Calu3 (cell line): ENCODE measurements at places on chromosomes 4 and X. TPM values are rescaled to one million over a fixed set of nuclear protein-coding genes. Genes with fewer than 3 reads are reported as not detected.

GRCh38 chr4:84948056-84948455 is 18.4 kb downstream of the WDFY3 start:
- no peak for DNase-seq

DNA sequence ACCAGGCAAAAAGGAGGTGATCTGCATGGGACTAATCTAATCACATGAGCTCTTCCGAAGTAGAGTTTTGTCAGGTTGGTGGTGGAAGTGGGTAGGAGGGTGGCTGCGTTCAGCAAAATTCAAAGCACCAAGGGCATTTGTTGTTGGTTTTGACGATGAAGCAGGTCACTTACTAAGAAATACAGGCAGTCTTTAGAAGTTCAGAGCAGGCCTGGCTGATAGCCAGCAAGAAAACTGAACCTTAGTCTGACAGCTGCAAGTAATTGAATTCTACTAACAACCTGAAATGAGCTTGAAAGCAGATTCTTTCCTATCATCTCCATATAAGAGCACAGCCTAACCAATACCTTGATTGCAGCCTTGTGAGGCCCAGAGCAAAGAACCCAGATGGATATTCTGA is 505.8 kb downstream of the KLHL13 start:
- no peak for DNase-seq

DNA sequence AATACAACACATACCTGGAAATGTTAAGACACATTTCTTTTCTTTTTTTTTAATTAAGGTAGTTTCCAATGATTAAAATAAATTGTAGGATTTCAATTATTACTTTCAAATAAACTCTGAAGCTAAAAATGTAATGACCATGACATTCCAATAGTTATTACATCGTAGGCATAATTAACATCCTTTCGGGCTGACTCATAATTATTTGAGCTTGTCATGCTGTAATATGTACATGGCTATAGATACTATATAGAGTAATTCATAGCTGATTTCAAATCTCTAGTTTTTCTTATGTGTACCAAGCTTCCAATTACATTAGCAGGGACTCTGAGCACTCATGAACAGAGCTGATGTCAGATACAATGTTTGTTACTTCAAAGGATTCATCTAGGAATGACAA is 125.7 kb upstream of the GABRG1 start:
- DNase-seq = no peak

DNA sequence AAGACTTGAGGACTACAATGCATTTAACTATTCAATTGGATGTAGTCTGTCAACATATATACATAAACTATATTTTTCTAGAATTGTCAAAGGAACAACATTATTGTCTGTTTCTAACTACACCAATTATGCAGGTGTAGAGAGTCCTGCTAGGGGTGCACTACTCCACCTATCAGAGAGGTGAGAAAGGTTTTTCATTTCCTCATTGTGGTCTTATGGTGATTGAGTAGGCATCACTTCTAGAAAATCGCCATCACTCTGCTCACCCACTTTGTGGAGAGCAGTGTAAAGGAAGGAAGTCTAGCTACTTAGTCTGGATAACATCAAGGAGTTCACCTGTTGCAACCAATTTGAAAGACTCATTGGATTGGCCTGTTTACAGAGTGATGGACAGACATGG is 4.4 kb upstream of the ADH1C start:
- no peak for DNase-seq

GRCh38 chr4:24224446-24224845 is 334.6 kb upstream of the PPARGC1A start:
- no peak for DNase-seq

- no peak for DNase-seq
Observed at GRCh38 chr4:180333162-180333561, 1910.0 kb upstream of the TENM3 start.

GRCh38 chr4:157996061-157997028 is 176.5 kb downstream of the GASK1B start:
- DNase-seq = no peak

DNA sequence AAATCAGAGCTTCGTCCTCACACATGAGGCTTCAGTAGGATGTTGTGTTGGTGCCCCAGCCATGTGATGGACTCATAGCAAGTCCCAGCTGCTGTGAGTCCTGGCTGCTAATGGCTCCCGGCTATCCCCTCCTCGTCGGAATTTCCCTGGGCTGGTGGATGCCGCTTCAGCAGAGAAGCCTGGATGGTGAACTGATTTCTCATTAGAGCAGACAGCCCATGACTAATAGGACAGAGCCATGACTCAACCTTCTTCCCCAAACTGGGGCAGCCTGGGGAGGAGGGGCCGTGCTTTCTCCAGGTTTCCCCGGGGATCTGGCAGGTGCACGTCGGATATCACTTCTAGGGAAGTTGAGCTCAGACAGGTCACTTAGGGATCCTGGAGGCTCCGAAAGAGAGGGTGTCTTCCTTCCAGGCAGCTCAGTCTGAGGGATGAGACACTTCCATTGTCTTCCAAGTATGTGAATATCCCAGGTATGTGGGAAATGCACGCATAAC is 112.7 kb downstream of the ASMT start:
- DNase-seq = peak; percentile 23

GRCh38 chrX:73964579-73964978 is 339.4 kb upstream of the ZCCHC13 start:
- DNase-seq = no peak

DNA sequence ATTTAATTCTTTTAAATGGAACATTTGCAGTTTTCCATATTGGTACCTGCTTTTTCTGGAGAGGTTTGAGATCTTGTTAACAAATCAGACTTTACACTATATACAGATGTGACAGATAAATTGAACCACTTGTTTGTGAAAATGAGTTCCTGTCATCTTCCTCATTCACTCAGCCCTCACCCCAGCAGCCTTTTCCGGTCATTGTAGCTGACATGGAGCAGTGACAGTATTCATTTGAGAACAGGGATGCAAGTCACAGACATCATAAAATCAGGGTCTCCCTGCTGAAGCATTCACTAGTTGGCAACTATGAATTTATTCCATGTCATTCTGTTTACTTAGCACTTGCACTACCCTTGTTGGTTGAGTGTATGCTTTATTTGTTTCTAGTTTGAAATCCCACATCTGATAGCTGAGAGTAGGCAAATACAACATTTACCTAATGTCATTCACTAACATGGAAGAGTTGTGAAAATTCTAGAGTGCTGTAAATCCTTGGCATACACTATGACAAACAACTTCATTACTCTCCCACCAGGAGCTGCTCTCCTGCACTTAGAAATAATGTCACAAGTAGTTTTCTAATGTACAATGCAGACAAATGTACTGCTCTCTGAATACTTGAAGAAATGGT is 78.9 kb downstream of the UGT8 start:
- DNase-seq = no peak

DNA sequence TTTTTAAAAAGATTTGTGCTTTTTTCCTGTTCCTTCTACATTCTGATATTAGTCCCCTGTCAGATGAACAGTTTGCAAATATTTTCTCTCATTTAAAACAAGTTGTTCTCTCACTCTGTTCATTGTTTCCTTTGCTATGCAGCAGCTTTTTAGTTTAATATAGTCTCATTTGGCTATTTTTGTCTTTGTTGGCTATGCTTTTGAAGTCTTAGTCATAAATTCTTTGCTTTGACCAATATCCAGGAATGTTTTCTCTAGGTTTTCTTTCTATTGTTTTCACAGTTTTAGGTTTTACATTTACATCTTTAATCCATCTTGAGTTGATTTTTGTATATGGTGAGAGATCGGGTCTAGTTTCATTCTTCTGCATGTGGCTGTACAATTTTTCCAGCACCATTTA is 136.8 kb downstream of the TET2 start:
- DNase-seq = no peak

GRCh38 chrX:110331444-110332030 is 13.7 kb upstream of the AMMECR1 start:
- DNase-seq = no peak

- DNase-seq = no peak
Observed at GRCh38 chr4:15410750-15411149, 17.1 kb upstream of the C1QTNF7 start.

- no peak for DNase-seq
Observed at GRCh38 chr4:140463182-140463581, 34.9 kb downstream of the MGAT4D start.

DNA sequence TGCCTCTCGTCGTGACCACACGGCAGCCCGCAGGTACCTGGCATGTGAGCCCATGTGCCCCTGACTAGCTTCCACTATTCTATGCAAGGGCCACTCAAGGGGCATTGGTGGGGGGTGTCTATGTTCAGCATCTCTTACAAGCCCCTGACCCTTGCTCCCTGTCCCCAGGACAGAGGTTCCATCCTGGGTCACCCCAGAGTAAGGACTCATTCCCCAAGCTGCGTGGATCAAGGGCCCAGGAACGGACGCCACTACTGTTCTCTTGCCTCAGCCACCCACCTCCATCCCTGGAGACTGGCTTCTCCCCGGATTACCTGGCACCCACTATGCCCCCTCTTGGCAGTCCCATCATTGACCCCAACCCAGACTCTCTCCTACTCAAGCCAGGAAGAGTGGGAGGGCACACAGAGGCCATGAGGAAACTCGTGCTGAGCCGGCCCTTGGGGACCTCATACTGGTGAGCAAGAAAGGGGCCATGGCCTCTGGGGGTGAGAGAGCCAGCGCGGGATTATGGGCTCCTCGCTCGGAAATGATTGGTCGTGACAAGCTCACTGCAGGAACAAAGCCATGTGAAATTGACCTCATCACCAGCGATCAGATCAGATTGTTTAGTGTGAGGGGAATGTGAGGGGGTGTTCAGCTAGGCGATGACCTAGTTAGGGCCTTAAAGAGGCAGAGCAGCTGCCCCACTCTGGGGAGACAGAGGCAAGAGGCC is 50.1 kb upstream of the PJA1 start:
- DNase-seq = no peak

DNA sequence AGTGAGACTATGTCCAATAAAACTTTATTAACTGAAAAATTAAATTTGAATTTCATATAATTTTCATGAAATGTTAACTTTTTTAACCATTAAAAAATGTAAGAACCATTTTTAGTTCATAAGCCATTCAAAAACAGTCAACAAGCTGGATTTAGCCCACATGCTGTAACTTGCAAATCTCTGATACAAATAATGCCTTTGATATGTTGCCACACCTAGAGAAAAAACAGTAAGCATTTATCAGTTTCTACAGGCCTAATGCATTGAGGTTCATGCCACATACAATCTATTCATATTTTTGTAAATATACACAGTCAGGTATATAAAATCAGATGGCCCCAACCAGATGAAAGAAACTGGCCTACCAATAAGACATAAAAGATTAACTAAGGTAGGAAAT is 52.8 kb downstream of the LCORL start:
- no peak for DNase-seq

DNA sequence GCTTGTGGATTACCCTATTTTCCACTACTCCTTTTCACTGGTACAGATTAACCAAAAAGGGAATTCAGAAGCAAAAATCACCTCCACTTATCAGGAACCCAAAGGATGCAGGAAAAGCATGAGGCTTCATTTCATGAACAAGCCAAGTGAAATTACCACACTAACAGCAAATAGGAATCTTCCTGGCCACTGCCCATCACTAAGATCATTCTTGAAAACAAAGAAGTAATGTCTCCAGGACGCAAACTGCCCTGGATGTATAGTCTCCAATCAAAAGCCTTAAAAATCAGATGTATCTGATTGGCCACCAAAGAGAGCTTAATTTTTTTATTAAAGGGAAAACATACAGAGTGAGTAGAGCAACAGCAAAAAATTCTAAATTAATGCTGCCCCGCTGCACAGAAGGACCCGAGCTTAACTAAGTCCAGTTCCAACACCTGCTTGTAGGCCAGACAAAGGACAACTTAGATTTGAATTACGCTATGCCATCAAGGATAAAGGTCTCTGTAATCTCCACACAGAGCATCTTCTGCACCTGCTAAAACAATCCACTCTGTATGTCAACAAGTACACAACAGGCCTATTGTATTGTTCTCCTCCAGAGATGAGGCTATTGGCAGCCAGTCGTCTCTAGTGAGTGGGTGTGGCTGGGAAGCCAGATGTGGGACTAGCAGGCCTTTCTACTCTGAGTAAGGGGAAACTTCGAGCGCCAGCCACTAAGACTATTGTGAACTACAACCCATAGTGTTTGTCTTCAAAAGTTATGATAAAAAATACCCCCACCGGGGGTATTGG is 12.4 kb downstream of the ZDHHC9 start:
- DNase-seq = no peak

DNA sequence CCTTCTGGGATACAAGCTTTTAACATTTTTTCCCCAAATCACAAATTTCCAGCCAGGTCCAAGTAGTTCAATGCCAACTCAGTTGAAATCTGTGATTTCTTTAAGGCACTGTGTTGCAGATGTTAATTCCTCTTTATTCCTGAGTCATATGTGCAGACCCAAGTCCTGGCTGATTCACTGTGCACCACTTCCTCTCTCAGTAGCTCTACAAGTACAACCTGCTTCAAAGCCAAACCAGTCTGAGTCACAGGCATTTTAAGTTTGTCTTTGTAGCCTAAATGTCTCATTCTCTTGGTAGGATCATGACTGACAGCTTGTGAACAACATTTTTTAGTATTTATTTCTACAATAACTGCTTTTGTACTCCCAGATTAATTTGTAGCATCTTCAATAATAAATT is 165.6 kb upstream of the S100G start:
- DNase-seq = peak; percentile 40

DNA sequence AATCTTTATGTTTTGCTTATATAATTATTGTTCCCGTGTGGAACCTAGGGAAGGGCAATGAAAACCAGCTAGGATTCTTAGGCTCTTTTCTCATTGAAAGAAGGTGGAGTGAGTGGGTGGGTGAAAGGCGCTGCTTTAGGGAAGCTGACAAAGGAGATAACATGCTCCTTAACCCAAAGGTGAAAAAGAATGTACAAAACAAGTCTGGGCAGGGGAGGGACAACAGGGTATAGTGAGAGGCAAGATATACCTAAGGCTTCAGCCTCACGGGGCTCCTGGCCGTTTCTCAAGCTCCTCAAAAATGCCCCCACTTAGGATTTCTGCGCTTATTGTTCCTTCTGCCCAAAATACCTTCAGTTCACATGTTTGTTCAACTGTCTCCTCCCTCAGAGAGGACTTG is 1.8 kb downstream of the SH2D1A start:
- no peak for DNase-seq

GRCh38 chrX:119677654-119677981 is 15.3 kb downstream of the SEPTIN6 start:
- DNase-seq = no peak

GRCh38 chr4:128940971-128941370 is 131.5 kb downstream of the JADE1 start:
- DNase-seq = no peak

The TLR1 gene
- 1.1 and 1.3 TPM in 2 replicates for total RNA-seq

The F8A3 gene
- 12.2 and 15.7 TPM in 2 replicates for total RNA-seq

The SLC25A31 gene
- not detected in 2 replicates for total RNA-seq

The MYOZ2 gene
- total RNA-seq = not detected in 2 replicates

The ARR3 gene
- not detected in 2 replicates for total RNA-seq

The C4orf50 gene
- not detected in 2 replicates for total RNA-seq

The UGT2B15 gene
- total RNA-seq = 0.50 and 0.98 TPM in 2 replicates

The NUP62CL gene
- total RNA-seq = 14.6 and 18.0 TPM in 2 replicates

The LIMCH1 gene
- 53.9 and 78.7 TPM in 2 replicates for total RNA-seq

The GABRB1 gene
- total RNA-seq = not detected in 2 replicates

The SRPK3 gene
- total RNA-seq = 0.14 and 0.29 TPM in 2 replicates

The MAGEC1 gene
- total RNA-seq = not detected in 2 replicates

The NXF2B gene
- total RNA-seq = not detected in 2 replicates

The CCKAR gene
- total RNA-seq = not detected in 2 replicates

The SLC35A2 gene
- 68.1 and 81.0 TPM in 2 replicates for total RNA-seq

The GABRE gene
- 60.5 and 71.9 TPM in 2 replicates for total RNA-seq

The LDOC1 gene
- not detected in 2 replicates for total RNA-seq

The RHOXF2B gene
- total RNA-seq = not detected in 2 replicates

The TLL1 gene
- not detected in 2 replicates for total RNA-seq

The SSX1 gene
- total RNA-seq = not detected in 2 replicates

The GLUD2 gene
- 16.3 and 19.6 TPM in 2 replicates for total RNA-seq
